ENCODE measurements at places on chromosomes 4 and X.
A peak's percentile ranks its signal among the peaks of the same experiment; 100 is the strongest.

- DNase-seq = no peak
These were observed 235.6 kb upstream of the BCOR start for GRCh38 chrX:40333344-40333743.

- no peak for DNase-seq
These were observed 901.8 kb downstream of the GLUD2 start for GRCh38 chrX:121949041-121949760.

DNA sequence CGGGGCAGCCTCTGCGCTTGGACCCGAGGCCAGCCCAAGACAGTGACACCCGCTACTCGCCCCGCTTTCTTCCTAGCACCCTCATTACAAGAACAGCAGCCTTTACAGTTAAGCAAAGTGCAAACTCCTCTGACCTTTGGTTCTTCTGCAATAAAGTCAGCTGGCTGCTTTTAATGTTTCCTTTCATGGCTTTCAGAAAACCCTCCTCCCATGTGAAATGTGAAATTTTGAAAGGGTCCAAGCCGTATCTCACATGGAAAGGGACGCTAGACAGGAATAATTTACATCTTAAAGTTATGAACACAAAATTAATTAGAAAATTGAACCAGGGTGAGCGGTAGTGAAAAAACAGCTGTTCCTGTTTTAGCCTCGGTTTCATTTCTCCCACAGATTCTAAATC is 520.1 kb upstream of the FRG1 start:
- DNase-seq = no peak

DNA sequence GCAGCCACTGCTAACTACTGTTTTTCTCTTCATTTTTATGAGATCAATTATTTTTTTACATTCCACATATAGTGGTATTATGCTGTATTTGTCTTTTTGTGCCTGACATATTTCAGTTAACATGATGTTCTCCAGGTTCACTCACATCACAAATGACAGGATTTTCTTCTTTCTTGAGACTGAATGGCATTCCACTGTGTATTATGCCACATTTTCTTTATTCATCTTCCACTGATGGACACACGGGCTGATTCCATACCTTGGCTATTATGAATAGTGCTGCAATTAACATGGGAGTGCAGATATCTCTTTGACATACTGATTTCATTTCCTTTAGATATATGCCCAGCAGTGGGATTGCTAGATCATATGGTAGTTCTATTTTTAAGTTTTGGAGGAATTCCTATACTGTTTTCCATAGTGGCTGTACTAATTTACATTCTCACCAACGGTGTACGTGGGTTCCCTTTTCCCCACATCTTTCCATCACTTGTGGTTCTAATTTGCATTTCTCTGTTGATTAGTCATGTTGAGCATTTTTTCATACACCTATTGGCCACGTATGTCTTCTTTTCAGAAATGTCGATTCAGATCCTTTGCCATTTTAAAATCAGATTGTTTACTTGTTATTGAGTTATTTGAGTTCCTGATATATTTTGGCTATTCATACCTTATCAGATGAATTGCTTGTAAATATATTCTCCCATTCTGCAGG is 14.9 kb upstream of the ZCCHC4 start:
- DNase-seq = no peak

DNA sequence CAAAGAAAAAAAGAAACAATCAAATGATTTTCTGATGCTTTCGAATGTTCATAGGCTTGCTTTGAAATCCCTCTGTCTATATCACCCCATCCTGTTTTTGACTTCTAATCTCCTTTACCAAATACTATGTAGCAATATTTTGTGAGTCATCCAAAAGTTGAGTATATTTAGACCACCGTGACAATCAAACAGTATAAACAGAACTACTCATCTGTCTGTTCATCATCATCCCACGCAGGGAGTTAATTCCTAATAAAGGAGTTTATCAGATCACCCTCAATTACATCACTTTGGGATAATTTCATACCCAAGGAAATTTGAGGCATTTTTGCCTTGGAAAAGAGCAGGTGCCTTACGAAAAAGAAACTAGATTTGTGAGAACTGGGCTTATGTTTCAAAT is 212.9 kb downstream of the CBR4 start:
- peak; percentile 48 for DNase-seq

DNA sequence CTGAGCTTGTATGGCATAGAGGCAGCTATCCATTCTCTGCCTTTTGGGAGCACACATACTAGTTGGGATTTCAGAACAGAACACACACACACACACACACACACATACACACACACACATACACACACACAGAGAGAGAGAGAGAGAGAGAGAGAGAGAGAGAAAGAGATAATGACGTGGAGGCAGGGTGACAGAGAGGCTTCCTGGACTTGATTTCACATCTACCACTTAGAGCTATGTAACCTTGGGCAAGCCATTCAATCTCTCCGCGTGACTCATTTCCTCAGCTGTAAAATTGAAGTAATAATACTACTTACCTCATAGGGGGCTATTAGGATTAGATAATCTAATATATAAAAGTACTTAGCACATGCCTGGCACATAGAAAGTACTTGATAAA is 12.3 kb upstream of the GRIA3 start:
- no peak for DNase-seq

DNA sequence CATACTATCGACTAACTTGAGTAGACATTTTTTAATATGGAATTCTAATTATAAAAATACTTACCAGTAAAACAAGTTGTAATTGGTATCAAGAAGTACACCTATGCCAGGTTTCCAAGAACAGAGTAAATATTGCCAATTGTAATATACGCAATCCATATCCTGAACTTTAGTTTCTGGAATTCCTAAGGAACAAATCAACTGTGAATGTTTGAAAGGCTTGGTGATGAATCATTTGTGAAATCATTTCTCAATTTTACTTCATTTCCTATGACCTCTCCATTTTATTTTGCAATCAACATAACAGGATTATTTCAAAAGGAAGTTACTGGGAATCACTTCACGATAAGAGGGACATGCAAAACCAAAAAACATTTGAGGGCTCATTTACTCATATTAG is 3.7 kb downstream of the IL13RA2 start:
- DNase-seq = no peak

- DNase-seq = no peak
These were observed 72.6 kb downstream of the STARD8 start for GRCh38 chrX:68719904-68720614.

GRCh38 chr4:10015140-10015753 is 6.0 kb downstream of the SLC2A9 start:
- DNase-seq = peak; percentile 15

DNA sequence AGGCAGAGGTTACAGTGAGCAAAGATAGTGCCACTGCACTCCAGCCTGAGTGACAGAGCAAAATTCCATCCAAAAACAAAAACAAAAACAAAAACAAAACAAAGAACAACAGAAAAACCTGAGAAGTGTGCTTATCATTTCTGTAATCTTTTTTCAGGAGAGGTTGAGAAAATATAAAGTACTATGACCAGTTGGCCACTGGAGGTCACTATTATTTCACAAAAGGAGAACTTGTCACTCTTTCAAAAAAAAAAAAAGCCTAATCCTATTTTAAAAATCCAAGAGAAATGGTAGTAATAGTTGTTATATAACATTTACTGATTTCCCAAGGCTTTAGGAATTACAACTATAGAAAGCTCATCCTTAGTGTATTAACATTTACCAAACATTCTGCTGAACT is 24.9 kb upstream of the RNF150 start:
- peak; percentile 47 for DNase-seq

DNA sequence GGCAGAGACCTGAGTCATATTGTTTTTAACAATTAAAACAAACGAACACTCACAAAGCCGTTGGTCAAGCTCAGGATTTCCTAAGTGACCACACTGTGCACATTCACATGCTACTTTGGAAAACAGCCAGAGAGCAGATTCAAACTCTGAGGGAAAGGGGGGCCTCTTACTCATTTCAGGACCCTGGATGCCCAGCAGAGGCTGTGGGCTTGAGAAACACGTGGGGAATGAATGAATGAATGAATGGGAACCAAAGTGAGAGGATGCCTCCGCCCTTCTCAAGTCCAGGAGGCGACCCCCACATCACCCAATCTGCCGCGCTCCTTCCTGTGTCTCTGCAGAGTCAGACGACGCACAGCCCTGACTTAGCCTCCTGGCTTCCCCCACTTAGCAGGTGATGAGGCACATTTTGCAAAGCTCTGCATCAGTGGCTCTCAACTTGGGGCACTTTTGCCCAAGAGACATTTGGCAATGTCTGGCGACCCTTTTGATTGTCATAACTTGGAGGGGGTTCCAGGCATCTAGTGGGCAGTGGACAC is 76.0 kb downstream of the ABLIM2 start:
- no peak for DNase-seq

DNA sequence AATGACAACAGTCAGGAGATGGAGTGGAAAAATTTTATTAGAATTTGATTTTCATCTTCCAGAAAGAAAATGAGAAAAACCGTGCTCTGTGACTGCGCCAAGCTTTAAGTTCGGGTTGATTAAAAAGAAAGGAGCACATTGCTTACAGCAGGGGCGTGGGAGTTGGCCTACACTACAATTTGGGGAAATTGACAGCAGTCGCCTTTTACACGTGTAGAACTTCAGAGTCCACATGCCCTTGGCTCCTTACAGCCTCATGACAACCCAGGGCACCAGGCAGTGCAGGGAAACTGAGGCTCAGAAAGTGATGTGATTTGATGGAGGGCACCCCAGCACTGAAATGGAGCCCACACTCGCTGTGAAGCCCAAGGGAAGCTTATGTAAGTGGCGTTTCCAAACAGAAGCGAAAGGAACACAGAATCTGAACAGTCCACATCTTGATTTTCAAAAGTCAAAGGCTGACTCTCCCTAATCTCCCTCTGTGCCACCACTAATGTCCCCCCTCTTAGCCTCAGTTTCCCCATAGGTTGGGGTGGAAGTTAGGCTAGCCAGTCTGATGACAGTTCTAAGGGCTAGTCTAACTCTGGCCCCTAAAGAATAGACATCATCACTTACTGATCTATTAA is 5.5 kb downstream of the PPP2R2C start:
- no peak for DNase-seq

DNA sequence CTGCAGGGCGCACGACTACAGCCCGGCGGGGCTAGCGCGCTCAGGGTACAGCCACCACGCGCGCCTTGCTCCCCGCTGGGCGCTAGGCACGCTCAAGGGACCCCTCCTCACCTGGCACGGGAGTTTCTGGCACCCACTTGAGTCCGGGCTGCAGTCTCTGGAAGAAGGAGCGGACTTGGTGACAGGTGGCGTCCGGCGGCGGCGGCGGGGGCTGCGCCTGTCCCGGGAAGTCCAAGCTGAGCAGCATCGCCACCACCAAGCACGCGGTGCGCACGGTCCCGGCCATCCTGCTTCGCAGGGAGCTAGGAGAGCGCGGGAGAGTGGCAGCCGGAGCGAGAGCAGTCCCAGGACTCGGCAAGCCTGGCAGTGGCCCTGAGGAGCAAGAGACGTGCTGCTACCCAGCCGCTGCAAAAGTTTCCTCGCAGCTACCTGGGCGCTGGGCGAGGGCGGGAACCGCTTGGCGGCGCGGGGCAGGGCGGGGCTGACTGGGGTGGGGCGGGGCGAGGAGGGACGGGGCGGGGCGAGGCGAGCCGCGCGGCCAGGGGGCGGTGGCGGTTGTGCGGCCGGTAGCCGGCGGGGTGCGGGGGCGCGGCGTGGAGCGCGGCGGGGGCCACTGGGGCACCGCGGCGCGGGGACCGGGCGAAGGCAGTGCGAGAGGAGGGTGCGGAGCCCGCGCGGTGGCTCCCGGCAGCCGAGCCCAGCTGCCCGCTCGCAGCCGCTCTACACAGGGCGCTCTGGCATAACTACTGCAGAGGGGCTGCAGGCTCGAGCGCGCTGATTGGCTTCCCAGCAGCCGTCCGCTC is at the start of gene GPC3:
Gene GPC3 (minus strand): TSS at position 431 of the 803 bp plus-strand sequence.
- no peak for DNase-seq

DNA sequence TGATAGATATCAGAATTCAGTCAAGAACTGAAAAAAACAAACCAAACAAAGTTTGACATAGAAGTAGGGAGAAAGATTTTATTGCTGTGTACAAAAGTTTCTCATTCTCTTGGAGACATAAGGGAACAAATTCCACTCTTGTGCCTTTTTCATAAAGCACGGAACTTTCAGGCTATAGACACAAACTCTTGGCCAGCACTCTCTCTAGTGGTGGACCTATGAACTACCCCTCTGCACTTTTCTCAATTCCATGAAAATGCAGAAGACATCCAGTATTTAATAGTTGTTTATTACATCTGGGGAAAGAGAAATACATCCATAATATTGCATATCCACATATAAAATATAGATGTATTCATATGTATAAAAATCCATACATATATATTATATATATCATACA is 291.6 kb upstream of the HS3ST1 start:
- no peak for DNase-seq

DNA sequence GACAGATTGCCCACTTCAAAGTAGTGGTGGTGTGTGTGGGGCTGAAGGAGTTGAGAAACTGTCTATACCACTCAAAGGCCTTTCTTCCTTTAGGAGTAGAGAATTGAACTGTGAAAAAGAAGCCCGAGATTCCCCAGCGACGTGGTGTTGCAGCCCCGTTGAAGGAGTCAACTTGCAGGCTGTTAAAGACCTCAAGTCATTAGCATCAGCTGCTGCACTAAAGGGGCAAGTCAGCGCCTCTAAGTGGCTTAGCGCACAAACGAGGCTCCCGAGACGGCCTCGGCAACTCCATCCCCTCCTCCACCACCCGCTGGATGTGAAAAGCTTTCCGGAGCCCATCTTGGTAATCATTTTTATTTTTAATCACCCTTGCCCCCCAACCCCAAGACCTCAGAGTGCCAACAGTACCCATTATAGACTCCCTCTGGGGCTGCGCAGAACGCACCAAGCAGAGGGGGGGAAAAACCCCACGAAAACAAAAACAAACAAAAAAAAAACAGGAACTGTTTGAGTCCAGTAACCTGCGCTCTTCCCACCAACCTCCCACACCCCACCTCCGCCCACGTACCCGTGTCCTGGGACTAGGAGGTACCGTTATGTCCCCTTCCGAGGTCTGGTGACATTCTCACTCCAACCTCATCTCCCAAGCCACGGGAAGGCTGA is 913 bp upstream of the PRDM8 start:
- DNase-seq = no peak

GRCh38 chr4:40940317-40940741 is 190.6 kb downstream of the NSUN7 start:
- no peak for DNase-seq

GRCh38 chr4:1177274-1178141 is 5.1 kb upstream of the SPON2 start:
- DNase-seq = peak; percentile 64

GRCh38 chr4:185734214-185734613 is 77.8 kb downstream of the SORBS2 start:
- no peak for DNase-seq
